ENCODE measurements at places on chromosomes 1 and 21. TPM values are rescaled to one million over a fixed set of nuclear protein-coding genes. Genes with fewer than 3 reads are reported as not detected.
A peak's percentile ranks its signal among the peaks of the same experiment; 100 is the strongest.

- no peak for DNase-seq
These were observed 250.8 kb upstream of the FGGY start for GRCh38 chr1:59046134-59046533.

DNA sequence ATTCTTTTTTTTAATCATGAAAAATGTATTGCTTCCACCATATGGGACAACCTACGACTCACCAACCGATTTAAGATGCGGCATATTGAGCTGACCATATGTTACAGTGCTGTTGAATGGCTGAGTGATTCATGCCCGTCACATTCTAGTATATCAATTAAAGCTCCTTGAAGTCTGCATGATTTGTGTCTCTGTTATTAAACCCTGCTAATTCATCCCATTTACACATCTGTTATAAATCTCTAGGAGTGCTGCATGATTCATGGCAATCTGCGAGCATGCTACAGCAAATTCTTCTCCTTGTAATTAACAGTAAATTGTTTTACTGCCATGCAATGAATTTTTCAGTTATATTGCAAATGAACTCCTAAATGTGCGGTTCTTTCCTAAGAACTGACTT, 239.8 kb downstream of the USH2A start:
- DNase-seq, result no peak

DNA sequence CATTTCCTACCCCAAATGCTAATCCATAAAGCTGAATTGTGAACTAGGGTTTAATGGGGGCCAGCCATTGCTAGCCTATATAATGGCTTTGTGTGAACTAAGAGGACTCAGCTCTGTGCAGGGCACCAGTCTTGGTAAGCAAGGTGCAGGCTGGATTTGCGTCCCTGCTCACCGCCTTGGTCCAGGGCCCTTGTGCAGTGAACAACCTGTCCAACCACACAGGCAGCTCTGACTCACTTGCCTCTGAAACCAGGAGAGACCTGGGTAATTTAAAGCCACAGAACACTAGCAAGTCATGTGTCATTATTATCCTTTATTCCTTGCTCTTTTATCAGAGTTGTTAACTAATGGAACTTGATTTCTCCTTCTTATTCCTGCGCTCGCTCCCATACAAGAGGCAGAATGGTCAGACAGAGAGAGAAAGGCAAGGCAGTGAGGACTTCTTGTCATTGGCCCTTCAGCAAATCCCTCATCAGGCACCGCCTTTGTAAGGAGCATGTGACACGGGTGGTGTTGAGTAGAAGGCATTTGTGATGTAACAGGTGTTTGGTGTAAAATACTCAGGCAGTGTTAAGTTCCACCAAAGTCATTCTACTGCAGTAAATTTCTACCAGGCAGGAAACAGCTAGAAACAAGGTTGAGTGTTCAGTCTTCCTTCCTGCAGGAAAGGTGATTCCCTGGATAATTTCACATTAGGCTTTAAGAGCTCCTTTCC, 67.3 kb upstream of the OLIG2 start:
- DNase-seq, result peak; percentile 15

- no peak for DNase-seq
These were observed 1106.4 kb downstream of the AMY1C start for GRCh38 chr1:104856091-104856490.

DNA sequence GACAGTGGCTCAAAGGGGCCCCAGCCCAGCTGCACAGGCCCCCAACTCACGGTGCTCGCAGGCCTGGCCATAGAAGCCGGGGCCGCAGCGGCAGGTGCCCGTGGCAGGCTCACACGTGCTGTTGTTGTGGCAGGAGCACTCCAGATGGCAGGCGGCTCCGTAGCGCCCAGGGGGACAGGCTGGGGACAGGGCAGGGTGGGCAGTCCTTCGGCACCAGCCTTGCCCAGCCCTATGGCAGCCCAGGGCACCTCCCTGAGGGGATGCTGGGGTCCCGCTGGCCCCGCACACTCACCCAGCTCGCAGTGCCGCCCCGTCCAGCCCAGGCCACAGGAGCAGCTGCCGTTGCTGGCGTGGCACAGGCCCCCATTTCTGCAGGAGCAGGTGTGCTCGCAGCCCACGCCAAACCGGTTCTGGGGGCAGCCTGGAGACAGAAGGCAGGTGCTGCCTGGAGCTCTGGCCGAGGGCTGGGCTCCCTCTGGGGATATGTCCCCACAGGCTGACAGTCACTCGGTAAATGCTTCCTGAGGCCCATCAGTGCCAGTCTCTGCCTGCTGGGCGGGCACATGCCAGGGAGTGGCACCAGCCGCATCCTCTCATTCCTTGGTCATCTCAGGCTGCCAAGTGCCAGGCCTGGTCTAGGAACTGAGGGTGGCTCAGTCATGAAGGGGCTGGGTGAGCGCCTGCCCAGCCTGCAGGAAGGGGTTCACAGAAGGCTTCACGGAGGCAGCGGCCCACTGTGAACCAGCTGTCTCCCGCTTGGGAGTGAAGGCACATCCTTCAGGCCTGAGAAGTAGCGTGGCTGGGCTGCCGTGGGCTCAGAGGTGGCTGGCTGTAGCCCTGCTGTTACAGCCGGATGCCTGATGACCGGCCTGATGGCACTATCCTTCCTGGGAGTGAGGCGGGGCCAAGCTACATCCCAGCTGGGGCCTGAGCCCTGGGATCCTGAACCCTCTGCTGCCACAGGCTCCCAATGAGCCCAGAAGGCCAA, 40.1 kb downstream of the ARHGEF16 start:
- DNase-seq, result no peak

DNA sequence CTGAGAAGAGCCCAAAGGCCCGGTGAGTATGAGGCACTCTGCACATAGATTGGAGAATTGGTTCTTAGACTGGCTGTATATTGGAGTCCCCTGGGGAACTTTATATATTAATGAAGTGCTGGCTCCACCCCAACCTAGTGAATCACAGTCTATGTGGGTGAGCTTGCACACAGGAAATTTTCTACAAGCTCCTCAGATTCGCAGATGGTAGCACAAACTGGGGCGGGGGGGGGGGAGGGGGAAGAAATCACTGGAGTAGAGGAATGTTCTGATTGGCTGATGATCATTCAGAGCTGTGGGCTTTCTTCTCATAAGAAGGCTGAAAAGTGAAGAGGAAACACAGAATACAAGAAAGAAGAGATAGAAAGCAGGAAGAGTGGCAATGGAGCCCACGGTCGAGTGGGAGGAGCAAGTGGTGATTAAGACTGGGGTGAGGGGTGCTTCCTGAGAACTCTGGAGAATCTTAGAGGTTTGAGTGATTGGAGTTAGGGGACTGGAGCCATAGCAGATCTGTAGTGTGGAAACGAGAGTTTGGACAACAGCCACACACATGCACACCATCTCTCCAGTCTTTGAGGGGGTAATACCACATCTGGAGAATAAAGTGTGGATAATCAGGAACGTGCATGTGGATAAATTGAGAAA, 465.9 kb upstream of the DAB1 start:
- no peak for DNase-seq

GRCh38 chr1:201283836-201284553, 689 bp downstream of the PKP1 start:
- no peak for DNase-seq

DNA sequence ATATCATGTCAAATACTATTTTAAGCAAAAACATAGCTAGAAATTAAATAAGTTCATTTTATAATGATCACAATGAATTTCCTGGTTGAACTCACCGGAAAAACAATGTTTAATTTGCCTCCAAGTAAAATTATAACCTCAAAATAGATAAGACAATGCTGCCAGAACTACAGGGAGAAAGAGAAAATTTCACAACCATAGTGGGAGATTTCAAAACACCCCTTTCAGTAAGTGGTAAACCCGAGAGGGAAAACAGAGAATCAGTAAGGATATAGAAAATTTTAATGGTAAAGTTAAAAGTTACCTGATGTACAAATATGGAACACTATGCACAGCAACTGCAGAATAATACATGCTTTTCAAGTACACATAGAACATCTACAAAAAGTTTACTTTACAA, 43.2 kb upstream of the PLA2G4A start:
- no peak for DNase-seq

DNA sequence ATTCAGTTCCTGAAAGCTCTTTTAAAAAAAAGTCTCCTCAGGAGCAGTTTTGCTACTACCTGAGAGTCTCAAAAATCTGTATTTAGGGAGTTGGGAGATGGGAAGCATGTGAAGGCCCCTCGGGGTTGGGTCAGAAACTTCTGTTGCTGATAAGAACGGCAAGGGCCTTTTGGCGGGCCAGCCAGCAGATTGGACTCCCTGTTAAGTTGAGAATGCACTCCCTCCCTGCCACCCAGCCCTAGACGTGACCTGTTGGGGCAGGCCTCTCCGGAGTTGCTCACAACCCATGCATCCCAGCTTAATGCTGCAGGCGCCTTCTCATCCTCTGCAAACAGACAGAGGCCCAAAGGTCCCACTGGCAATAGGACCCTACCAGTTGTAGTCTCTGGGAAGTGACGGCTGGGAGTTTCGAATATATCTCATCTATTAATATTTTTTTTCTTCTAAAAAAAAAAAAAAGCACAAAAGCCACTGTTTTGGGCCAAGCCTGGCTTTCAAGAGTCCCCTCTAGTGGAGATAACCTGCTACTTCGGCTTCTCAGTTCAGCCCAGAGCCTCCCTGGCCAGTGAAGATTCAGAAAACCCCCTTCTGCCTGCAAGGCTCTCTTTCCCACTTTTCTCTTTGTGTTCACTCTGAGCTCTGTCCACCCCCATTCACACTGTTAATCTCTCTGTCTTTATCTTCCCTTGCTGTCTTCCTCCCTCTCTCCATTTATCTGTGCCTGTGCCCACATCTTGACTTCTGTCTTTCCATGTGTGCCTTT, 5.3 kb downstream of the PLXNA2 start:
- DNase-seq, result no peak

GRCh38 chr1:96075704-96076455, 645.7 kb upstream of the PTBP2 start:
- no peak for DNase-seq

SLC35A3 gene
- 14.0 TPM for total RNA-seq

ZC3H12A gene
- total RNA-seq, result 7.0 TPM

SPRR1B gene
- total RNA-seq, result not detected

TAL1 gene
- total RNA-seq, result not detected

NAXE gene
- total RNA-seq, result 59.2 TPM

Data from osteocyte (in vitro differentiated cells).